Breast epithelium (tissue), 4 donors: ENCODE measurements at places on chromosomes 1 and 21. TPM values are rescaled to one million over a fixed set of nuclear protein-coding genes. Genes with fewer than 3 reads are reported as not detected.

CFHR2 gene
- not detected for total RNA-seq

- DNase-seq: no peak
Observed at GRCh38 chr1:161019751-161020495, 1.0 kb downstream of the F11R start.

DNA sequence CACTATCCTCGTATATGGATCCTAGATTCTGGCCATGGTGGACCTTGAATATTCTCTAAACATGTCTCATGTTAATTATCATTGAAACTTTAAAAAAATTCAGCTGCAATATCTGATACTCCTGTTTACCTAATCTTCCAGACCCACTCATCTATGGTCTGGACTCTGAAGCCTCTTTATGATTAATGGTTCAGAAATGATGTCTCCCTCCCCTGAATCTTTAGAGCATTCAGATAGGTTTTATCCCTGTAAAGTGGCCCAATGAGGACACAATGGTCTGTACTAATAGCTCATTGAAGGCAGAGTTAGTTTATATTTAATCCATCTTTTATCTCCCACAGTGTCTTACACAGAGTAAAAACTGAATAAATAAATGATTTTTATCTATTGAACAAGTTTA lies 53.0 kb upstream of the DUSP10 start:
- no peak for DNase-seq

DNA sequence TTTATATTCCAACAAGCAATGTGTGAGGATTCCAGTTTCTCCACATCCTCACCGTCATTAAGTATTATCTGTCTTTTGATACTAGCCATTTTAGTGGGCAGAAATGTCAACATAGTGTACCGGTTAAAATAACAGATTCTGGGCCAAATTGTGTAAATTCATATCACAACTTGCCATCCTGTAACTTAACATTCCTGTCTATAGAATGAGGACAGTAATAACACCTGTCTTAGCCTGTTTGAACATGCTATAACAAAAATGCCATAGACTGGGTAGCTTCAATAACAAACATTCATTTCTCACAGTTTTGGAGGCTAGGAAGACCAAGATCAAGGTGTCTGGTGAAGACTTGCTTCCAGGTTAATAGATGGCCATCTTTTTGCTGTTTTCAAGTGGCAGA lies 491.1 kb downstream of the PTBP2 start:
- no peak for DNase-seq

C1QA gene
- total RNA-seq: 104 TPM

DNA sequence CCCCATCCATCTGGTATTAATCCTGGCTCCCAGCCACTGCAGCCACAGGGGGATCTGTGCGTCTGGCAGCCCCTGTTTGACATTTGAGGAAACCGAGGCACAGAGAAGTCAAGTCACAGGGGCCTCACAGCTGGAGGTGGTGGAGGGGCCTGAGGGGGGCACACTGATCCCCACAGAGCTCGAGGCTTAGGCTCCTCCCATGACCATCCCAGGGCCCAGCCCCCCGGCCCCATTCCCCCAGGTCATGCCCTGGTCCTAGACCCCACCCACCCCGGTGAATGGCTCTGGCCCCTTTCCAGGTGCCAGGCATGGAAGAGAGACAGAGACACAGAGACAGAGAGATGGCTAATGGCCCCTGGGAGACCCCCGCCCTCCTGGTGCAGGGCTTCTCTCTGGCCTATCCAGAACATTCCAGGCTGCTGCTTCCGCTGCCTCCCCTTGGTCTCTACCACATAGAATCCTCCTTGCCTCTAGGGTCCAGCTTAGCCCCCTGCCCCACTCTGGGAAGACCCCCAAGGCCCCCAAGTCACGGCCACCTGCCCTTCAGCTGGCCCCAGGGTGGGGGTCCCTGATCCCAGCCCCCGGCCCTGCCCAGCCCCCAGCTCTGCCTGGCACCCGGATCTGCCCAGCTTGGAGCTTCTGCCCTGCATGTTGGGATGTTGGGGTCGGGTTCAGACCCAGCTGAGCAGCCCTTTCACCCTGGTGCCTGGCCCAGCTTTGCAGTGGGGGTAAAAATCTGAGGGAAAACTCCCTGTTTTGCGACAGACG lies 29.2 kb upstream of the LRRC3 start:
- no peak for DNase-seq

PAQR6 gene
- 1.8 TPM for total RNA-seq

DNA sequence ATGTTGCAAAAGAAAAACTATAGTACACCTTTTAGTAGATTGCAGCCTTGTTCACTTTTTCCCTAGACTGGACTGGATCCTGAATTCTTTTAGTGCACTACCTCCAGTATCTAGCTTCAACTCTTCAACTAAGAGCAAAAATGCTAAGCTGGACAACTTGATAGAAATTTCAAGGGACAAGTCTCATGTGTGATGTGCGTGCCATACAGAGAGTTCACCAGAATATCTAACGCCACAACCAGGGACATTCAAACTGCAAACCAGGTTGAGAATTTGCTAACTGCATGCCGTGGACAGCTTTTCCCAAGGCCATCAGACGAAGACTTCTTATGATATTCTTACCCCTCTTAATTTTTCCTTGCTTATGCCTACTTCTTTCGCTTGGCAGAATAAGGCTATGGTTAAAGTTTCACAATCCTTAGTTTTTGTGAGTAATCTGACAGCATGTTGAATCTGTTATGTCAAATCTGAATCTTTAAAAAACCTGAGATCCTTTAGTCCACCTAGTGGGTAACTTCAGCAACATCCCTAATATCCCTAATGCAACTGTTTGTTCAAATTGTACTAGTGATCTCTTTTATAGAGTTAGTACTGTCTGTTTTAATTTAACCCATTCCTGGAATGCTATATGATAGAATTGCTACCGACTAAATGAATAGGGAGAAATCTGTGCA lies 66.4 kb downstream of the DDAH1 start:
- DNase-seq: no peak

GRCh38 chr1:213987422-213987926 lies 299 bp upstream of the PROX1 start:
- peak; percentile 80 for DNase-seq

GRCh38 chr1:66436378-66437135 lies 97.4 kb upstream of the SGIP1 start:
- DNase-seq: peak; percentile 35

GRCh38 chr1:117189726-117190125 lies 21.0 kb downstream of the VTCN1 start:
- no peak for DNase-seq

DNA sequence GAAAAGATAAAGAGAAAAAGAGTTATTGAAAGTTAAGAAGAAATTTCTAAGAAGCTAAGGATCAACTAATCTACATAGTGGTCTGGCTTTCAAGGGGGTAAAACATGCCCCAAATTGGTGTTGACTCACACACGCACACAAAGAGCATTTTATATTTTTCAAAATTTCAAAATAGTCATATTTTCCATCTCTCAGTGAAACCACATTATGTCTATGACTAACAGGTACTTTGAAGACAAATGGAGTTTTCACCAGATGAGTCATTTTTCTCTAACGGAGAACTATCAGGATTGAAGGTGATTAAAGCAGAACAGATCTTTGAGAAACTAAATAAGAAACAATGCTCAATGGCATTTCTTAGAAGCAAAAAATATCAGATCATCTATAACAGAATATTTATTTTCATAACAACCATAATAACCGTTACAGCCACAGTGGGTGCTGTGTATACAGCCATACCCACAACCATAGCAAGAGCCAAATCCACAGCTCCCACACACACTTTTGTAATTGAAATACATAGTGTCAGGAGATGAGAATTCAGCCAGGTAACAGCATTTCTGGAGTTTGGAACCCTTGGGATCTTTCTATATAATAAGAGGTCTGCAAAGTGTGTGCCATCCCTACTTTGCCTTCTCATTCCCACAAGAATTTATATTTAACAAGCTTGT lies at the start of gene KRTAP21-3:
TSS of gene KRTAP21-3 (minus strand) at position 539 of the 671 bp plus-strand sequence. CDS start at position 521, 18 bp downstream.
- DNase-seq: no peak

TCHH gene
- total RNA-seq: 3.0 TPM

DNA sequence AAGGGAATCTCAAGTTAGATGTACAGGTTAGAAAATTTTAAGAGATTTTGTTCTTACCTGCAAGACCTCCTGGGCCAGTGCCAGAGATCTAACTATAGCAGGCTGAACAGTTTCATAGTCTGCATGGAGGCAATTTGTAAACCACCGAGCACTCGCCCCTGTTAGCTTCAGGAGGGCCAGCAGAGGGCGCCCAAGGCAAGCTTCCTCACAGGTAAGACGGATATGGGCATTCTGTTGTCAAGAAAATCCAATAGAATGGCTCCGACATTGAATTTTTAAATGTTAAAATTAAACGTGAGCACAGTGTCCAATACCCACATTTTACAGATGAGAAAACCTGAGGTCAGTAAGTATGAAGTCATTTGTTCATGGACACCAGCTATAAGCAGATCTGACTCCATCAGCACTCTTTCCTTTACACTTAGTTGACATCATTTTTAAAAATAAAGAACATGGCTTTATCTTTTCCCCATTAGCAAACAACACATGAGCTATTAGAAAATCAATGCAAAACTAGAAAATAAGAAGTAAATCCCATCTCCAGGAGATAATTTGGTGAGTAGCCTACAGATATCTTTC lies 2.2 kb downstream of the REG4 start:
- peak; percentile 70 for DNase-seq

FAM167B gene
- total RNA-seq: 0.64 TPM

LCE1B gene
- not detected for total RNA-seq

GRCh38 chr21:15255261-15255660 lies 190.5 kb upstream of the NRIP1 start:
- no peak for DNase-seq
